ENCODE measurements at places on chromosomes 3 and 15.

DNA sequence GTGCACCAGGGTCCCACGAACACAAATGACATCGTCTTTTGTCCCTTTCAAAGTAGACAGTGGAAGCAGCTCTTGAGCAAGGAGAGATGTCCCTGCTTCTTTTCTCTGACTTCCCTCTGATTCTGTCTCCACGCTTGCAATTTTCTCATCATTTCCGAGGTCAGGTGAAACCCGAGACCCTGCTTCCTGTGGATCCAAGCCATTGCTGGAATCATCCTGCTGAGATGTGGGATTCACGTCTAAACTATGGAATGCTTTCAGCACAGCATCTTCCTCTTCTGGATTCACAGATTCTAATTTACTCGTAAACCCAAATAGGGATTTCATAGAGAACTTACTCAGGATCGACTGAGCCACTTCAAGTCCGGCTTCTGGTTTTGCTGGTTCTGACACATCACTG lies 127.1 kb downstream of the FMN1 start:
- no peak for DNase-seq

DNA sequence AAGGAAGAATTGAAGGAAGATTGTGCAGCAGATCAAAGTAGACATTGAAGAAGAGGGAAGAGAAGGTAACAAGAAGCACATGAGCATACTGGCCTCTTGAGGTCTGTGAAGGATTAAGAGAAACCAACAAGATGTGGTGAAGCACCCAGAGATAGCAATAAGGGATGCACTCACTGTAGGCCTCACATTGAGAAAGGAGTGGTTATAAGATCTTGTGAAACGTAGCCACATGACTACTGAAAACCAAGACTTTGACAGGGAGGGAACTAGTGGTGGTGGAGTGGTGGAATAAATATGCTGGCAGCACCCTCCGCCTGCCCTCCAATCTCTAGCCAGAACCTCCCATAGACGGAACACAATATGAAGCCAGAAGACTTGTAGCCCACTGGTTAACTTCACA lies 651.2 kb downstream of the DIPK2A start:
- DNase-seq, result no peak

DNA sequence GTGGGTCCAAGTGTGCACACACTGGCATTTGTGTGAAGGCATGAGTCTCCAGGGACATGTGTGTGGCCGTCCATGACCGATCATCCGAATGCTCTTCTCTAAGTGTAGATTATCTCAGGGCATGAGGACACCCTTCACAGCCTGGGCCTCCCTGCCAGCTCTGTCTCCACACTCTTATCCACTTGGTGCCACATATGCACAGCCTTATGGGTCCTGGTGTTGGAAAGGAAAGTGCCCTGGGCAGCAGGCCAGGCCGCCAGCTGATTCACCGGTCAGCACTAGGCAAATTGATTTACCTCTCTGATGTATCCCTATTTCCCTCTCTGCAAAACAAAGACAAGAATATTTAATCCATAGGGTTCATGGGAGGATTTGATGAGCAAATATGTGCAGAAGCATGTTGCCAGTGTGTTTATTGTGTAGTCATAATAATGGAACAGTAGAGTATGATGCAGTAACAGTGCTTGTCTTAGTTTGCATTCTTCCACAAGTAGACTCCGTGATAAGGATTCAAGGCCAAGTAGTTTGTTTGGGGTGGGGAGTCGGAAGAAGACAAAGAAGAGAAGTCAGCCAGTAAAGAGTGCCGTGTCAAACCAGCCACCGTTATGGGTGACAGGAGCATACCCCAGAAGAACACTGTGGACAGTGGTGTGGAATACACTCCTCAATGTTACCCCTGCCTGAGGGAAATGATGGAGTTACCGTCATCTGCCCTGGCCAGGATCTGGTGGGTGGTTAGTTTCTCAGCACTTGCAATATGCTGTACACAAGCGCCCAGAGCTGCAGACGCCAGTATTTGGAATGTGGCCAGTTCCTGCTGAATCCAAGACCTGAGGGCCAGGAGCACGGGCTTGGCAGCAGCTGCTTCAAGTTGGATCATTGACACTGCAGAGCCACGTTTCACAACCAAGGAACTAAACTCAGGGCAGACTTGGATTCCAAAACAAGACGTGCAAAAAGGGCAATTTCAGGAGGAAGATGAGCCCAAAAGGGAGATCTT lies 85.1 kb downstream of the MTHFS start:
- DNase-seq, result no peak

GRCh38 chr15:58856086-58856485 lies 77.4 kb downstream of the SLTM start:
- DNase-seq, result no peak

DNA sequence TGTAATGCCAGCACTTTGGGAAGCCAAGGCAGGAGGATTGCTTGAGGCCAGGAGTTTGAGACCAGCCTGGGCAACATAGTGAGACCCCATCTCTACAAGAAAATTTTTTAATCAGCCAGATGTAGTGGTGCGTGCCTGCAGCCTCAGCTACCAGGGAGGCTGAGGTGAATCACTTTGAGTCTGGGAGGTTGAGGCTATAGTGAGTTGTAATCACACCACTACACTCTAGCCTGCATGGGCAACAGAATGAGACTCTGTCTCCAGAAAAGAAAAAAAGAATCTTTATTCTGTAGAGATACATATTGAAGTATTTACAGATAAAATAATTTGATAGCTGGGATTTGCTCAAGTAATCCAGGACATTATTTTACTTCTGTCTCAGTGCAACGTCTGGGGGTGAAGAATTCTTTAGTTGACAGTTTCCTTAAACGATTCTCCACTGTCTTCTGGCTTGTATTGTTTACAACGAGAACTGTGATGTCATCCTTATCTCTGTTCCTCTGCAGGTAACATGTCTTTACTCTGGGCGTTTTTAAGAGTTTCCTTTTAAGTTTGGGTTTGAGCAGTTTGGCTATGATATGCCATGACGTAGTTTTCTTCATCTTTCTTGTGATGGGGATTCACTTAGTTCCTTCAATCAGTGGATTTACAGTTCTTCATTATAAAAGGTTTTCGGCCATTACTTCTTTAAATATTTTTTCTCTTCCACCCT lies 26.3 kb downstream of the KPNA1 start:
- no peak for DNase-seq

DNA sequence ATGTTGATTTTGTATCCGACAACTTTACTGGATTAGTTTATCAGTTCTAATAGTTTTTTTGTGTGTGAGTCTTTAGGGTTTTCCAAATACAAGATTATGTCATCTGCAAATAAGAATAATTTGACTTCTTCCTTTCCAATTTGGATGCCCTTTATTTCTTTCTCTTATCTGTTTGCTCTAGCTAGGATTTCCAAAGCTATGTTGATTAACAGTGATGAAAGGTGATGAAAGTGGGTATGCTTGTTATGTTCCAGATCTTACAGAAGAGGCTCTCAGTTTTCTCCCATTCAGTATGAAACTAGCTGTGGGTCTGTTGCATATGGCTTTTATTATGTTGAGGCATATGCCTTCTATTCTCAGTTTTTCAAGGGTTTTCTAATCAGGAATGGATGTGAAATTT lies 56.4 kb upstream of the CHRNB4 start:
- no peak for DNase-seq

- no peak for DNase-seq
Observed at GRCh38 chr3:184537885-184538665, 23.5 kb upstream of the EPHB3 start.
